Trophoblast cell (in vitro differentiated cells and primary cell): ENCODE measurements at places on chromosomes 12 and 14.
A peak's percentile ranks its signal among the peaks of the same experiment; 100 is the strongest.

DNA sequence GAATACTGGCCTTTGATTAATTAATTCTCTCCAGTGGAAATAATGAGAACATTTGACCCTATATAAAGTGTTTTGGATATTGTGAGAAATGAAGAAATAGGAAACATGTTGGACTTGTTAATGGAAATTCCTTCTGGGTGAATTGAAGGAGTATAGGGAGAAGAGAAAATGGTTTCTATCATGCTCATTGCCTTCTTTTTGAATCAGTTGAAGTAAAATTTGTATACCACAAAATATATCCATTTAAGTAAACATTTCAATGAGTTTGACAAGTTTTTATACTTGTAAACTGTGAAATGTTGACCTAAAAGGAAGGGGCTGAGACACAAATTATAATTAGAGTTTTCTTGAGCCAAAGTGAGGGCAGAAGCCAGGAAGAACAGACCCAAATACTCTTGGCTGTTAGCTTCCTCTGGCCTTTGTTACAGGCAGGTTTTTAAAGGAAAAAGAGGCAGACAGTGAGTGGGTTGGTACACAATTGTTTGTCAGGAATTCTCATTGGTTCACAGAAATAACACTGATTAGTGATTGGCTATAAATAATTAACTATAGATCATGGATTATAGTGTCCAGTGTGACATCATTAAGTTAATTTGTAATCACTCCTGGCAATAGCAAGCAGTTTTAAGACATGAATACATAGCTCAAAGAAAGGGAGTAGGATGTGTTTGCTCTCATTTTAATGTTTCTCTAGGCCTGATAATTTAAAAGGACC is 826 bp downstream of the ZNF705A start:
- DNase-seq: no peak

GRCh38 chr12:89166525-89166934 is 185.8 kb downstream of the DUSP6 start:
- no peak for DNase-seq

GRCh38 chr14:50964683-50965390 is 20.6 kb upstream of the PYGL start:
- peak; percentile 83 for DNase-seq

DNA sequence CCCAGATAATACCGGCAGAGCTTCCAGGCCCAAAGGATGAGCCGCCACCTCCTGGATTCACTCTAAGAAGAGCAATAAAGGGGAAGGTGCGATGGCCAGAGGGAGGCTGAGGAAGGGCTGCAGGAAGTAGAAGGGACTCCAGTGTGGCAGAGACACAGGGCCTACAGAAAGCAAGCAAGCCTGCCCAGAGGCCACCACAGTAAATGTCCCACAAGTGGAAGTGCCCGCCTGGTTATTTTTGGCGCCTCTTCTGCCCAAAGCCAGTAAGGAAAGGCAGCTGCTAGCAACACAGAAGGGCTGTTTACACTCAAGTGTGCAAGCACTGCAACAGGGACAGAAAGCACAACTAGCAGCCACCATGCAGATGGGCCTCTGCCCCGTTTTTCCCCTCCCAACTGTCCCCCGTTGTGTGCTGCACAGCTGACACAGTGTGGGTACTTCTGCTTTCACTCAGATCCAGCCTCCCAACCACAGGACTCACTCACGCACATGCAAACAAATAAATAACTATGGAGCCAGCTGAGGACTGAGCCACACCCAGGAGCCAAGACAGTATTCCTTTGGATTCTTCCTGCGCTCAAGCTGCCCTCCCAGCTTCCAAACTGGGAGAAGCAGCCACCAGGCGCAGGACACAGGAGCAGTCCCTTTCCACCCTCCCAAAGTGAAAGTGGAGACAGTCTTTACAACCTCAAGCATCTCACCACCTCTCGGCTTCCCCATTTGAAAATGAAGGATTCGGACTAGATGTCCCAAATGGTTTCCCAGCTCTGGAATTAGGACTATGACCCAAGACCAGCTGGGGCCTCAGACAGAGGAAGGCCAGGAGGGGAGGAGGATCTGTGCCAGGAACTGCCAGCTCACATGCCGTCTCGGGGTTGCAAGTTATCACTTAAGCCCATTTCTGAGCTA is 40.0 kb upstream of the PNMA1 start:
- DNase-seq: no peak

- no peak for DNase-seq
Measured at GRCh38 chr12:45582536-45582935, 147.0 kb upstream of the ARID2 start.

- DNase-seq: no peak
Measured at GRCh38 chr14:93078870-93079269, 36.9 kb downstream of the ITPK1 start.

- no peak for DNase-seq
Measured at GRCh38 chr14:103476631-103477030, 46.0 kb downstream of the CKB start.

GRCh38 chr14:103871596-103872480 is 24.5 kb upstream of the PPP1R13B start:
- DNase-seq: no peak

DNA sequence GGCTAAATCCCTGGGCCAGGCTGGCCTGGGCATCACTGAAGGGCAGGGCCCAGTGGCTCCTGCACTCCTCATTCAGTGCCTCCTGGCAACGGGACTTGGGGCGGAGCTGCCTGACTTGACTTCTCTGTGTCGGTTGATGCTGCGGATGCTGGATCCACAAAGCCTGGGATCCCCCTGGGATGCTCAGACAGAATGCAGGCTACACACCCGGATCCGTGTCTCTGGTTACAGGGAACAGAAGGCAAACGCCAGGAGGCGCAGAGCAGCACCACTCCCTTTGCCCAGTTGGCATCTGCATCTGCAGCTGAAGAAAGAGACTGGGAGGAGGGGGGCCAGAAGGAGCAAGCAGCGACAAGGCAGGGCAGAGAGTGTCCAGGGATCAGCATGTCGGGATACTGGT is 154.5 kb upstream of the FKBP4 start:
- no peak for DNase-seq

- no peak for DNase-seq
Measured at GRCh38 chr14:70789961-70790360, 19.4 kb downstream of the MAP3K9 start.

DNA sequence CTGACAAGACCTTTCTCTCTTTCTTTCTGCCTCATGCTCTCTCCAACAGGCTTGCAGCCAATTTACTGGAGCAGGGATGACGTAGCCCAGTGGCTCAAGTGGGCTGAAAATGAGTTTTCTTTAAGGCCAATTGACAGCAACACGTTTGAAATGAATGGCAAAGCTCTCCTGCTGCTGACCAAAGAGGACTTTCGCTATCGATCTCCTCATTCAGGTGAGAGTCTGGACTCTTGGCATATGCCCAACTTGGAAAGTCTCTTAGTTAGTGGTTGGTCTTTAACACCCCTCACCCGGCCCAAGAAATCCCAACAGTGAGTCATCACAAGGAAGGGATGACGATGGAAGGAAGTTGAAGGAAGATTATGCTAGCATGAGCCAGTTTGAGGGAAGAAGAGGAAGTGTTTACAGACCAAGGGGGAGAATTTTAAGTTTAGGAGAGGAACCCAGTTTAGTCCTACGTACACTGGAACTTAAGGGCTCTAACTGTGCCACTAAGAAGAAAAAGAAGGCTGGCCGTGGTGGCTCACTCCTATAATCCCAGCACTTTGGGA is 189.7 kb downstream of the ETV6 start:
- peak; percentile 32 for DNase-seq

DNA sequence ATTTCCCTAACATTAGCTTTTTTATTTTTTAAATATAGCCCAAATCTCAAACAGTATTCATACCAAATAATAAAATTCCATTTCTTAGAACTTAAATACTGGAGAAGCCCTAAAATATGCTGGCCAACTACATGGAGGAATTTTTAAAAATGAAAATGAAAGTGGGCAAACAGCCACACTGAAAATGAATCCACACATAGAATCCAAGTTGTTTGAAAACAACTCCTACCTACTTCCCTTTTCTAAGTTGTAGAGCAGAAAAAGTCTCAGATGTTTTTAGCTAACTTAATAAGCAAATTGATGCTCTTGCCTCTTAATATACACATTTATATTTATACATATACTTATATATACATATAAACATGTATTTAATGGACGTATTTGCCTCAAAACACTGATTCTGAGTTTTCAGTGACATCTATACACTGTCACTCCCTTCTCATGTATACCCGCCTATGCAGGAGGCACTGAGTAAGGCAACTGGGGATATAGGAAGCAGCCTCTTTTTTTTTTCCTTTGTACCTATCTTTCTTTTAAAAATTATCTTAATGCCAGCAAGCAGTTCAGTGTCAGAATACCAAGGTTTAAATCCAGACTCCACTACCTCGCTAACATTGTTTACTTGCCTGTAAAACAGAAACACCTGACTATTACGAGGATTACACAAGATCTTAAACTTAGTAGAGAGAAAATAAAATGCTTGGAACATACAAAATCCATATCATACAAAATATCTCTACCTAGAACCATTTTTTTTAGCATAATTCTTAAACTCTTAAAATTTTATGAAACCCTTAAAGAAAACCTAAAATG is 13.3 kb downstream of the DICER1 start:
- DNase-seq: no peak

DNA sequence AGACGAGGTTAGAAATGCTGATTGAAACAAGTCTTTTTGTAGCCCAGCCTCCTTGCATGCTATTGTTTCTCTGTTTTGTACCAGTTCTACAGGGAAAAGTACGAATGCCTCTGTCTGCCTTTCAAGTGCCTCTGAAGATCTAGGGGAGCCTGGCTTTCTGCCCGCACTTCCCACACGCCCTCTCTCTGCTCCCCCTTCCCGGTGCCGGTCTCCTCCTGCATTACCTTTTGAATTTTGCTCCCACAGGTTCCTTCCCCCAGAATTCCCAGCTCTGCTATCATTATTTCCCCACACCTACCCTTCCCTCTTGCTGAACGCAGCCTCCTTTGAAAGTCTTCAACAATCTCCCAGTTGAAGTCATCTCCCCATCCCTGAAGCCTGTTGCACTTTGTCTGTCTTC is 689.7 kb downstream of the BCL11B start:
- no peak for DNase-seq

GRCh38 chr12:29035112-29035511 is 114.0 kb upstream of the FAR2 start:
- no peak for DNase-seq

DNA sequence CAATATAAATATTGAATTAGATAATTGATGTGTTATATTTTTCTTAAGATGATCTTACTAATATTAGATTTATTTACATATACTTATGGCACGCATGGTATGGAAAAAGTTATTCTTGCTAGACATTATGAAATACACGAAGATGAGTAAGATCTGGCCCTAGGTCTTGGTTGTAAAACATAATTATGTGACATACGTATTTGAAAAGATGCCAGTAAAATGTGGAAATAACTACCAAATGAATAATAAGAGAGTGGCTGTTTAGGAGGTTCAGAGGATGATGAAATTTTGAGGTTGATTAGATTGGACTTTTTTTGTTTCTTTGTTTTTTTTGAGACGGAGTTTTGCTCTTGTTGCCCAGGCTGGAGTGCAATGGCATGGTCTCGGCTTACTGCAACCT is 41.3 kb downstream of the FANCM start:
- DNase-seq: peak; percentile 26

DNA sequence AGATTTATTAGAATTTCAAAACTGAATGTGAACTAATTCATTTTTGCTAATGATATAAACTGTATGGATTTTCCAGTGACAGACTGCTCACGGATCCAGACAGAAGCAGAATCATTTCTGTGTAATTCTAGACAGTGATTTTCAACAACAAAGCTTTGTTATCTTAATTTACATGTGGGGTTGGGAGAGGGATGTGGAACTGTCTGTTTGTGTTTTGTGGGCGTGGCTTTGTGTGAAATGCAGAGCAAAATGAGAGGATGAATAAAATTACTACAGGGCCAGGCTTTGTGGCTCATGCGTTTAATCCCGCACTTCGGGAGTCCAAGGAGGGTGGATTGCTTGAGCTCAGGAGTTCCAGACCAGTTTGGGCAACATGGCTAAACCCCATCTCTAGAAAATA is 834.7 kb downstream of the GALC start:
- no peak for DNase-seq

DNA sequence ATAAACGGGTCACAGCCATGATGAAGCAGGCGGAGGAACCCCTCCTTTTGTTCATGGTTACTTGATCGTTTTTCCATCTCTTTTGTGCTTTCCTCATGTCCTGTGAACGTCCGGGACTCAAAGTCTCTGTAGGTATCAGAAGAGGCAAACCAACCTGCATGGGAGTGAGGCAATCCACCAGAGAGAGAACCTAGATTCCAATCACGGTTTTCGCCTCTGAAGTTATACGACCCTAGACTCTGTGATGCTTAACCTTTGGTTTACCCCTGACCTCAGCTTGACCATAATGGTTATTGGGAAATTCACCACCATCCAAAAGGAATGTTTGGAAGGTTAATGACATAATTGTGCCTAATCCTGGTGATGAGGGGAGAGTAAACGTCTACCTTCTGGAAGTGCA is 186.8 kb upstream of the PRICKLE1 start:
- no peak for DNase-seq

DNA sequence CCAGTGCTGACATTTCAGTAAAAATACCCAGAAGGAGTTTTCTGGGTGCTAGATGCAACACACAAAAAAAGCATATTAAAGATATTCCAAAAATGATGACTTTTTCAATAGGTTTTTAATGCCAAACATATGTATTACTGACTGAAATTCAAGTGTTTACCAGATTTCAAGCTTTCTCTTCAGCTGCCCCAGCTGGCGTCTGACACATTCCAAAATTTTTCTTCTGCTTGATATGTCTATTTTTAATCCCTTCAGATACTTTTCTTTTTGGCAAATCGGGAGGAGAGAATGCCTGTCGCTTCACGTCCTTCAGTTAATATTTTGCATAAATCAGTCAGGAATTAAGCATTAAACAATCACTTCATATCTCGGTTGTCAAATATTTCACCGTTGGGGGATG is 7.1 kb upstream of the CCDC60 start:
- DNase-seq: no peak

- no peak for DNase-seq
Measured at GRCh38 chr12:49905718-49906314, 2.1 kb upstream of the FAIM2 start.

- no peak for DNase-seq
Measured at GRCh38 chr12:101186291-101186690, 23.7 kb downstream of the SLC5A8 start.

- no peak for DNase-seq
Measured at GRCh38 chr14:58141893-58142292, 10.1 kb downstream of the ARMH4 start.

DNA sequence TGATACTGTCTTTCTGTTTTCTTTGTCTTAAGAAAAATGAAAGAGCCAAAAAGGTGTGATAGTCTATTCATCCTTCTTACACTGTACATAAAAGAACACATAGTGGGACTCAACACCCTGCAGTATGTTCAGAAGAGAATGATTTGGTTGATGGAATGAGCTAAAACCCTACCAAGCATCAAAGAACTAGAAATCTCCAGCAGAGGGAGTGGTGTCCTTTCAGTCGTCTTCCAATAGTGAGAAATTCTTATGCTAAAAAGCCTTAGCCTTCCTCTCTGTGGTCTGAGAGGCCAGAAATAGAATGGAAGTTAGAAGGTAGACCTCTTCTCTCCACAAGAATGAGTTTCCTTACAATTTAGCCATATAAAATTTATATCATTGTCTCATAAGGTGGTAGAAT is 393.4 kb upstream of the SEL1L start:
- no peak for DNase-seq

- no peak for DNase-seq
Measured at GRCh38 chr12:45214749-45215418, 1.0 kb upstream of the ANO6 start.

GRCh38 chr12:112005419-112006395 is 7.3 kb downstream of the TMEM116 start:
- peak; percentile 13 for DNase-seq
